ENCODE measurements at places on chromosomes 12 and 14.
A peak's percentile ranks its signal among the peaks of the same experiment; 100 is the strongest.

GRCh38 chr12:52089491-52089890 lies 10.0 kb downstream of the SMIM41 start:
- DNase-seq: no peak

- peak; percentile 33 for DNase-seq
Measured at GRCh38 chr14:63388766-63389431, 70.2 kb upstream of the GPHB5 start.

GRCh38 chr14:56686416-56686815 lies 106.8 kb downstream of the TMEM260 start:
- DNase-seq: no peak

GRCh38 chr12:66235626-66236281 lies 46.7 kb downstream of the IRAK3 start:
- no peak for DNase-seq

- DNase-seq: peak; percentile 67
Measured at GRCh38 chr12:11500188-11500860, 105.0 kb upstream of the PRB2 start.

DNA sequence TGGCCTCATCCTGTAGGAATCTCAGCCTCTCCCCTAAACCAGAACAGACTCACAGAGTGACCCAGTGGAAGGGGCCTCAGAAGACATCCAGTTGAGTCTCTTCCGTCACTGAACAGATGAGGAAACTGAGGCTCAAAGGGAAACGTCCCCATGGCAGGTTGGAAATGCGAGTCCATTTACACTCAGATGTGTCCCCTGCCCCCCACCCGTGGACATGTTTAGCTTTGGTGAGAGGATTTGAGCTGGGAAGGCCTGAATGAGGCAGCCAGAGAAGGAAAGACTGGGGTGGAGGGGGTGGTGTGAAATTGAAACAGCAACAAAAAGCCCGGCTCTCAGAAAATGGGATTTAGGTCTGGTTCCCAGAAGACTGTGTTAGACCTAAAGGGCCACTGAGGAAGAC lies 1.7 kb downstream of the FAIM2 start:
- DNase-seq: no peak

DNA sequence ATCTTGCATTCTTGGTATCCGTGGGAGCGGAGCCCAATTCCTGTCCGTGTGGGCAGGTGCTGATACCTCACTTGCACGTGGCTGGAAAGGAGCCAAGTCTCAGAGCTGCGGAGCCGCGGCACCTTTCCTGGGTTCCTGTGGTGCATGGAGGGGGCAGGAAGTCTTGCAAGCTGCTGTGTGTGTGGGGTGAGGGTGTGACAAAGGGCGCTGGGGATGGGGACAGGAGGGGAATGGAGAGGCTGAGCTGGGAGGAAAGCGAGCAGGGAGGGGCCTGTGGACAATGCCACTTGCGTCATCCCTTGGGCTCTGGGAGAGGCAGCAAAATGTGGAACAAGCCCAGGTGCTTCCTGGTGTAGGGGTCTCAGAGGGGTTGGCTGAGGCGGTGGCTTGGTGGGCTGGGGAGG lies 86.7 kb downstream of the CALM1 start:
- no peak for DNase-seq

DNA sequence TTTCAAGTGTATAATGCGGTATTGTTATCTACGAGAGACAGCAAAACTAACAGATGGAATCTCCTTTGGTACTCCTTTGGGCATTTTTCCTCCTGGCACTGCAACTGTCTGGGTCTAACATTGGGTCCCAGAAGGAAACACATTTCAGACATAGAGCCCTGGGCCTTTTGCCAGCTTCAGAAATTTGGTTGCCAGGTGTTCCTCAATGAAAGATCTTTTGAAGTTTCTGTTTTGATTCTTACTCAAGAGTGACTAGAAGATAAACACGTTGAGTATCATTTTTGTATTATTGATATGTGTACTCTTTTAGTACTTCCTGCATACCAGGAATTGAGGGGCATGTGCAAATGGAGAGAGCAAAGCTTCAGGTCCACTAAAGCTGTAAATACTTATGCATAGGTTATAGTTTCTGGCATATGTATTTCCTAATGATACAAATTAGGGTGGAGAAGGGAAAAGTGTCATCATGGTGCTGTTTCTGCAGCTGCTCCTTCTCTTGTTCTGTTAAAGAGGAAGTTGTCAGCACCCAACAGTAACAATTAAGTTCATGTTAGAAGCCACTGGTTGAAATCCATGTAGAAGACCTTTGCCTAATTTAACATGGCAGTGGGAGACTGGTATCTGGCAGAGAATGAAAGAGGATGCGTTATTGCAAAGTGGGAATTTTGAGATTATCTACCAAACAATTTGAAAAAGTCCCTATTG lies 53.5 kb downstream of the SLC38A6 start:
- no peak for DNase-seq

GRCh38 chr12:12254553-12254952 lies 12.3 kb downstream of the LRP6 start:
- no peak for DNase-seq

GRCh38 chr14:37318938-37319337 lies 121.2 kb downstream of the MIPOL1 start:
- no peak for DNase-seq

DNA sequence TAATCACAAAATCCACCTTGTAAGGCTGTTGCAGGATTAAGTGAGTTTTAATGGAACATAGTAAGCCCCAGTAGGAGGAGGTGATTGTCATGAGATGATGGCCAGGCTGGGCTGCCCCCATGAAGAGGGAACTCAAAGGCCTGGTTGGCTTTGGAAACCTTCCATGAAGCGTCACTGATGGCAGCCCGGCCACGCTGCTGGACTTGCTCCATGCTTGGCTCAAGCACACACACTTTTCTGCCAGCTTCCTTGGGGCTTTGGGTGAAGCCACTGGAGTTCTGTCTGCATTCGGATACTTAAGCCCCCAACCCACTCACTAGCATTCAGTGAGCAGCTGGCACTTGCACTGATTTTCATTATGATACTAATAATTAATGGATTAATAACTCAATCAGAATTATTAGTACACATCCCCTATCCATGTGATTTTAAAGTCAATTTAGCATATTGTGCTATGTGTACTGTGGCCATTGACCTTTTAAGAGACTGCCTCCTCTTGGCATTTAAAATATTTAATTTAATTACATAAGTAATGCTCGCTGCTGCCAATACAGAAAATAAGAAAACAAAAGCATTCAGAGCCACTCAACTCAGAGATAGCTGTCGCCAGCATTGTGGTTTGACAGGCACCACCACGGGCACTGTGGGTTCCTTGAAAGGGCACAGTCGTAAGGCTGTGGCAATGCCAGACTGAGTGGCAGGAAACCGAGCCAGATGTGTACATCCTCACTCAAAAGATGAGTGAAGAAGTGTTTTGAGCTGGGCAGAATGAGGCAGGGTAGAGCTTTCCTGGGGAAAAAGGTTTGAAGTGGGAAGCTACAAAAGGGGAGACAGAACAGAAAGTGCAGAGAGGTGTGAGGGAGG lies 15.9 kb downstream of the KRT85 start:
- DNase-seq: no peak

DNA sequence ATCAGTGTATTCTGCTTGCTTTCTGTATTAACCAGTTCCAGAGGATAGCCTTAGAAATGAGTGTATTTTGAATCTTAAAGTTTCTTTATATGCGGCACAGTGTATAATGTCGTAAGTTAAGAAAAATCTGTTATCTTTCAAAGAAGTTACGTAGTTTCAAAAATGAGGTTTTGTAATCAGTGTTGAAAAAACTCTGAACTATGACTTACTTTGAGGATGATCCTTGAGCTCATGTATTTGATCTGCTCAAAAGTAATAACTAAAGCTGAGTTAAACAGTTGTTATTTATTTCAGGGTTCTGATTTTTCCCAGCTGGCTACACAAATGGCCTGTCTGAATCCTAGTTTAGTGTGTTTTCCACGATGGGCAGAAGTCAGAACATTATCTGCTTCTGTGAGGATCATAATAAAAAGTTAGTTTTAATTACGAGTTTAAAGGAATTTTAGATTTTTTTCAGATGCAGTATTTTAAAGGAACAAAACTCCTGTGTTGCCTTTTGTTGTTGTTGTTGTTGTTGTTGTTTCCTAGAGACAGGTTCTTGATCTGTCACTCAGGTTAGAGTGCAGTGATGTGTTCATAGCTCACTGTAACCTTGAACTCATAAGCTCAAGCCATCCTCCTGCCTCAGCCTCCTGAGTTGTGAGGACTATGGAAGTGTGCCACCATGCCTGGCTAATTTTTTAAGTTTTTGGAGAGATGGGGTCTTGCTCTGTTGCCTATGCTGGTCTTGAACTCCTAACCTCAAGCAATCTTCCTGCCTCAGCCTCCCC lies 52.9 kb downstream of the GPATCH2L start:
- DNase-seq: no peak

- DNase-seq: no peak
Measured at GRCh38 chr12:18139989-18140596, 50.1 kb upstream of the RERGL start.

DNA sequence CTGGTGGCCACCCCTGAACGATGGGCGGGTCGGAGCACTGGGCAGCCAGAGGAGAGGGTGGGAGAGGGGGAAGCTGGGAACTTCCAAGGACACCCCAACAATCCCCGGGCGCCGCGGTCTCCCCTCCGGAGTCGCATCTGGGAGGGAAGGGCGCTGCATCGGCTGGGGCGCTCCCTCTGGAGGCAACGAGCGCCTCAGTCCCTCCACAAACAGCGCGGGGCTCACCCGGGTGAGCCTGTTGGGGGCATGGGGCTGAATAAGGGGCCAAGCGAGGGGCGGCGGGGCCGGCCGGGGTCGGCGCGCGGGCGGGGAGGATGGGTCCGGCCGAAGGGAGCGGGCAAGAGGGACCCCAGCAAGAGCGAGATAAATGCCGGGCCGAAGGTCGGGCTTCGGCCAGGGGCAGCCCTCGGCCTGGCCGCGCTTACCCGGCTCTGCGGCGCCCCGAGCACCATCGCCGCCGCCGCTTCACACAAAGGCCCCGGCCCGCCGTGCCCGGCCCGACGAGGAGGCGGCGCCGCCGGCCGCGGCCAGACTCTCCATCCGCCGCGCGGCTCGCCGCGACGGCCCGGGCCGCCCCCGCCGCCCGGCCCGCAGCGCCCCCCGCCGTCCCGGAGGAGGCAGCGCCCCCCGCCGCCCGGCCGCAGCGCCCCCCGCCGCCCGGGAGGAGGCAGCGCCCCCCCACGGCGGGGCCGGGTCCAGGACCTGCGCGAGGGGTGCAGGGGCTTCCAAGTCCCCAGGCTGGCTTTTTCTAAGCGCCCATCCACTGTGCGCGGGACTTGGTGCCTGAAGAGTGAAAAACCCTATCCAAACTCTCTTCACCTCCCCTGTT lies at the start of gene ZBTB39:
TSS of gene ZBTB39 (minus strand) at position 567 of the 829 bp plus-strand sequence. CDS start 1,629 bp downstream, outside the sequence.
- DNase-seq: peak; percentile 53

DNA sequence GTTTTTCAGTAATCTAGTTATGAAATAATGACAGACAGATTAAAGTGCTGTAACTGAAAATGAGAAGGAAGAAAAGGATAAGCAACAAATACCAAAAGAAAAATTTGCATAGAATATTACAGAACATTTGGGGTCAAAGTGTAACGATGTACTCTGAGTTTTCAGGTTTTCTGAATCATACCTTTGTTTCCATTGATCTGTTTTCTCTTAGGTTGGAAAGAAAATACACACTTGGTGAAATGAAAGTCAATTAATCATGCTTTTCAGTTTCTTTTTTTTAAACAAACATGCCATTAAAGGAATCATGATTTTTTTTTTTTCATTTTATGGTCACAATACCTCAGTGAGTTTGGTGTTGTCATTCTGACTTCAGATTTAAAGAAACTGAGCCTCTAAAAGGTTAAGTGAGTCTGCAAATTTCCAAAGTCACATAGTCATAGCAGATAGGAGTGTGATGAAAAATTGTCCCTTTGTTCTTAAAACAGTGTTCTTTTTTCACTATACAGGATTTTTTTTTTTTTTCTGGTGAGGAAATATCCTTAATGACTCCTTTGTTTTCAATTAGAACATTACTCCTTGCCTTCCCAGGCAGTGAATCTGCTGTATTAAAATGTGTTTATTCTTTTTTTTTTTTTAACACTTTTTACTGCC lies 35.9 kb upstream of the PZP start:
- DNase-seq: no peak

DNA sequence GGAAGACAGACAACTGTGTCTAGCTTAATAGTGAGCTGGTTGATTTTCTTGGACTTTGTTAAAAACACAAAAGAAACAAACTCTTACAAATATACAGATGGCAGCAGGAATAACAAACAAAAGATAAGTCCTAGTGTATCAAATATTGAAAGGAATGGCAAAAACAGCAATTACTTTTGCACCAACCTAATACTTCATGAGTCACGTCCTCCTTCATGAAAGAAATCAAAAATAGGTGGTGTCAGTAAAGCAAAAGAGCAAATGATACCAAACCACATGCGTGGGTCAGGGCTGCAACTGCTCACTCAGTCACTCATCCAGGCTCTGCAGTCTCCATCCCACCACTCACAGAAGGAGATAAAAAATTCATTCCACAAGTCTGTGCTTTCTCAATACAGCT lies 11.8 kb downstream of the ATG14 start:
- no peak for DNase-seq

DNA sequence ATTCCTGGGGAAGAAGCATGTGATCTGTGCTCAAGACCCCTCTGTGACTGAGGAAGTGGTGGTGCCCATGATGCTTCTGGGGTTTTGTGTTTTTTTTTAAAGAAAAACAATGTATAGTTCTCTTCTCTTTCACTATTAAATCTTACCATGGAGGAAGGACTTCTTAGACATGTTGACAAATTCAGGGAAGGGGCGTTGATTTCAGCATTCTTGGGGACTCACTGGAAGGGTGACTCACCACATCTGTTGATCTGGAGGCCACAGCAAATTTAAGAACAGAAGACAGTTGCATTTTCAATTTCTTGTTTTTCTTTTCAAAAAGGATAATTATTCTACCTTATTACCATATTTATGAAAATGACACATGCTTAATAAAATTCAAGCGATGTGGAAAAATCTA lies 152.9 kb upstream of the RTL1 start:
- no peak for DNase-seq

DNA sequence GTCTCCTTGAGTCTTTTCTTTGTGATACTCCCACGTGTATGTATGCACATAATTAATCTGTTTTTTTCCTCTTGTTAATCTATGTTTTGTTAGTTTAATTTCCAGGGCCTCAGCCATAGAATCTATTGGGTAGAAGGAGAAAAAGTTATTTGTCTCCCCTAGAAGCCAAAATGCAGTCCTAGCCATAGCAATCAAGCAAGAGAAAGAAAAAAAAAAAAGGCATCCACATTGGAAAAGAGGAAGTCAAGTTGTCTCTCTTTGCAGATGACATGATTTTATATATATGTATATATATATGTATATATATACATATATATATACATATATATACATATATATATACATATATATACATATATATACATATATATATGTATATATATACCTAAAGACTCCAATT lies 25.4 kb upstream of the ETV6 start:
- no peak for DNase-seq

DNA sequence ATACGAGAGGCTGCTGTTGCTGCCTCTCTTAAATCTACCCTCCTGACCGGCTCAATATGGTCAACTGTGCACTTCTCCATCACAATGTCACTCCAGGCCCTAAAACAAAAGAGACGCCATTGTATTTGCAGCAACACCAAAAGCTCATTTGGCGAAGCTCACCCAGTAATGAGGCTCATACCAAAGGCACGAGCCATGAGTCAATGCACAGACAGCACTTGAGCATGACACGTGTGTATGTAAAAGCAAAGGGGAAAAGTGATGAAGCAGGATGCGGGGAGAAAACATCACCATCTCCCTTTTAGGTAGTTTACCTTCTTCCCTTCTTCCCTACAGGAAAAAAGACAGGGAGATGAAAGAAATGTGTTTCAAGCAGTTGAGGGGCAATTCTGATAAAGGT lies 150.3 kb downstream of the FOXN3 start:
- DNase-seq: no peak

All from stimulated activated CD4-positive, alpha-beta T cell treated with anti-CD3 and anti-CD28 coated beads, Interleukin-1b, Interleukin-23, amount 100 ng/mL, for 24 hours (primary cell).